ENCODE measurements at places on chromosomes 6 and 20. TPM values are rescaled to one million over a fixed set of nuclear protein-coding genes. Genes with fewer than 3 reads are reported as not detected.
A peak's percentile ranks its signal among the peaks of the same experiment; 100 is the strongest.

The HLA-DRA gene
- 2.3 TPM for total RNA-seq

The LY6G5B gene
- total RNA-seq: 2.8 TPM

The BEND3 gene
- 11.2 TPM for total RNA-seq

The MYL9 gene
- 12.4 TPM for total RNA-seq

- H3K36me3 ChIP-seq: no peaks in the 10 kb centered on the region
- no peaks in the 10 kb centered on the region for H3K27me3 ChIP-seq
- H3K4me3 ChIP-seq: no peak overlapping the region
- no peak overlapping the region for H3K27ac ChIP-seq
These were observed 29.6 kb downstream of the RNF217 start for GRCh38 chr6:124991764-124992295.

DNA sequence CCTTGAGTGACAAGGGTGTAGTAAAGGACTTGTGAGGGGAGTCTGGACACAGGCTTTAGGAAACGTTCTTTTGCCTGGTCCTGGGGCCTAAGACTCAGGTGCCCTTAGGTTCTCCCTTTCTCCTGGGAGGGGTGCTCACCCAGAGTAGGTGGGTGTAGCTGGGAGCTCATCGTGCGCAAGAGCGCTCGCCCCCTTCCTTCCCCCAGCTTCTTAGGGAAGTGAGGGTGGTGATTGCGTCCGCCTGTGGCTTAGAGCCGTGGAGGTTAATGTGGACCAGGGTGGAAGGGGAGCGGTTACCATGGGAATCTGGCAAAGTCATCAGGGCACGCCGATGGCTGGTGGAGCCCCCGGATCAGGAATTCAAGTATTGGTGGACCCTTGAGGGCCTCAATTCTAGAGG is 3.3 kb upstream of the AARS2 start:
- no peaks in the 10 kb centered on the region for H3K27me3 ChIP-seq
- DNase-seq: no peak
- H3K36me3 ChIP-seq: no peaks in the 10 kb centered on the region
- peaks cover 3% of the 10 kb centered on the region for H3K4me1 ChIP-seq
- no peak overlapping the region for H3K4me3 ChIP-seq
- no peak overlapping the region for H3K27ac ChIP-seq

DNA sequence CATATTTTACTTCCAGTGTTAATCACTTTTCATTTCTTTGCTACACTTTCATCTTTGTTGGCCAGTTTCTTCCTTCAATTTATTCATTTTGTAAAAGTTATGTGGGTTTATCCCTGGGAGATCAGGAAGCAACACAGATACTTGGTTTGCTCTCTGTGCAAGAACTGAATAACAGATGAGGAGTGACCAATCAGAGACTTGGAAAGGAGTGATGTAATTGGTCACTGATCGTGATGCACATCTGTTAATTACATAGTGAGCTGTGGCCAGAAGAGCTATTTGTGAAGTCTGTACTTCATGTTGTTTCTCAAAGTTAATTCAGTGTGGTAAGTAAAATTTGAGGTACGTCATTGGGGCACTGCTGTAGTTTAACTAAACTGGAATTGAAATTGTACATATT is 21.3 kb downstream of the ANKRD6 start:
- no peaks in the 10 kb centered on the region for H3K36me3 ChIP-seq
- no peak overlapping the region for H3K27ac ChIP-seq
- peaks cover 12% of the 10 kb centered on the region for H3K4me1 ChIP-seq
- no peak for DNase-seq
- H3K4me3 ChIP-seq: no peak overlapping the region
- H3K27me3 ChIP-seq: no peaks in the 10 kb centered on the region

DNA sequence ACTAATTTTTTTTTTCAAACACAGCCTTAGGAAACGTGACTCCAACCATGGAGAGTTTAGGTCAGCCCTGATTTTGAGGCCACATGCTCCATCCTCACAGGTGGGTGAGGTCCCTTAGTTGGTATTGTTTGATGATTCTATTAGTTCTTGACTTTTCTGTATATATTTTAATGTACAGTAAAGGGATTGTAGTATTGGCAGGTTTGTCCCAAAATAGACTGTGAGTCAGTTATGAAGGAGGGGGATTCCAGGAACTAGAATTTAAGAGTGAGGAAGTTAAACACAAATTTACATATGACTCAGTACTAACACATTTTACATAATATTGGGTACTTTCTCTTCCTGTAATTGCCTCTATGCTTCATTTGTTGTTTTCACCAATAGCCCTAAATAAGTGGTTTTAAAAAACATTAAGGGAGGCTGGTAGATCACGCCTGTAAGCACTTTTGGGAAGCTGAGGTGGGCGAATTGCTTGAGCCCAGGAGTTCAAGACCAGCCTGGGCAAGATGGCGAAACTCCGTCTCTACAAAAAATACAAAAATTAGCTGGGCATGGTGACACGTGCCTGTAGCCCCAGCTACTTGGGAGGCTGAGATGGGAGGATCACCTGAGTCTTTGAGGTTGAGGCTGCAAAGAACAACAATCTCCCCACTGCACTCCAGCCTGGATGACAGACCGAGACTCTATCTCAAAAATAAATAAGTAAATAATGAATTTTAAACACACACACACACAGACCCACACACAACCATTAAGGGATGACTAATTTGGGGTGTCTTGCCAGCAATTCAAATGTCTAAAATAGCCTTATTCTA is 81.8 kb downstream of the SGK1 start:
- H3K27me3 ChIP-seq: no peaks in the 10 kb centered on the region
- no peak for DNase-seq
- H3K27ac ChIP-seq: no peak overlapping the region
- H3K4me1 ChIP-seq: no peaks in the 10 kb centered on the region
- H3K36me3 ChIP-seq: no peaks in the 10 kb centered on the region
- no peak overlapping the region for H3K4me3 ChIP-seq

DNA sequence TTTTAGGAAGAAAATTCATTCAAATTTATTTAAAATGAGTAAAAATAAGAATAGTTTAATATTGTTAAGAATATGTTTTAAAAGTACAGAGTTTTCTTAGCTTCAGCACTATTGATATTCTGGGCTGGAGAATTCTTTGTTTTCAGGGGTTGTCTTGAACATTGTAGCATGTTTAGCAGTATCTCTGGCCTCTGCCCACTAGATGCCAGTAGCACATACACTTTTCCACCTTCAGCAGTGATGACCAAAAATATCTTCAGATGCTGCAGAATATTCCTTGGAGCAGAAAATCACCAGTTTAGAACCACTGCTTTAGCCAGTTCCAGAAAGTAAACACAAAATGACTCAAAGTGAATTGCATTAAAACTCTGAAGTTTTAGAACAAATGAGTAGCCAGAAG is 19.4 kb upstream of the SDHAF4 start:
- H3K4me3 ChIP-seq: no peak overlapping the region
- no peaks in the 10 kb centered on the region for H3K27me3 ChIP-seq
- no peaks in the 10 kb centered on the region for H3K36me3 ChIP-seq
- DNase-seq: peak; percentile 42
- peaks cover 20% of the 10 kb centered on the region for H3K4me1 ChIP-seq
- no peak overlapping the region for H3K27ac ChIP-seq

Measured in neural progenitor cell (in vitro differentiated cells).